ENCODE measurements at places on chromosomes 6 and 20. TPM values are rescaled to one million over a fixed set of nuclear protein-coding genes. Genes with fewer than 3 reads are reported as not detected.

Gene THBD
- not detected for total RNA-seq

Gene TMEM217
- 3.1 TPM for total RNA-seq

Gene AMD1
- 75.5 TPM for total RNA-seq

Gene SIM1
- total RNA-seq: not detected

Gene ARMH2
- 0.97 TPM for total RNA-seq

Gene KIF6
- not detected for total RNA-seq

Gene DSP
- 0.13 TPM for total RNA-seq

Gene POM121L2
- total RNA-seq: not detected

Gene PARD6B
- total RNA-seq: 4.3 TPM

Gene DCDC2
- total RNA-seq: not detected

Gene OR12D3
- total RNA-seq: not detected

Gene SNAP25
- not detected for total RNA-seq

Gene HLA-DQA1
- 2.7 TPM for total RNA-seq

Gene CCN6
- total RNA-seq: not detected

Gene ARHGAP40
- total RNA-seq: not detected

Gene NNAT
- total RNA-seq: 0.32 TPM

Gene SRMS
- not detected for total RNA-seq

Gene TMEM170B
- 0.89 TPM for total RNA-seq

Gene SLC17A4
- not detected for total RNA-seq

Gene TAAR6
- not detected for total RNA-seq

Gene NDUFAF5
- 26.3 TPM for total RNA-seq

Gene PDYN
- not detected for total RNA-seq

Gene TRIM15
- not detected for total RNA-seq

Gene PPIL4
- total RNA-seq: 17.4 TPM

Gene LGSN
- not detected for total RNA-seq

Gene WASF1
- 0.76 TPM for total RNA-seq

Gene REM1
- not detected for total RNA-seq

Gene EDN1
- total RNA-seq: not detected

Gene KIAA1755
- total RNA-seq: not detected

Gene MOG
- total RNA-seq: not detected

All from activated CD8-positive, alpha-beta T cell treated with anti-CD3 and anti-CD28 coated beads, Interleukin-2, amount 10 ng/mL, durations not matched to agents 7 days and 5 days (primary cell).